Stimulated activated CD4-positive, alpha-beta T cell treated with anti-CD3 and anti-CD28 coated beads, TNF-alpha, amount 100 ng/mL, for 48 hours (primary cell): ENCODE measurements at places on chromosomes 5 and 9.

DNA sequence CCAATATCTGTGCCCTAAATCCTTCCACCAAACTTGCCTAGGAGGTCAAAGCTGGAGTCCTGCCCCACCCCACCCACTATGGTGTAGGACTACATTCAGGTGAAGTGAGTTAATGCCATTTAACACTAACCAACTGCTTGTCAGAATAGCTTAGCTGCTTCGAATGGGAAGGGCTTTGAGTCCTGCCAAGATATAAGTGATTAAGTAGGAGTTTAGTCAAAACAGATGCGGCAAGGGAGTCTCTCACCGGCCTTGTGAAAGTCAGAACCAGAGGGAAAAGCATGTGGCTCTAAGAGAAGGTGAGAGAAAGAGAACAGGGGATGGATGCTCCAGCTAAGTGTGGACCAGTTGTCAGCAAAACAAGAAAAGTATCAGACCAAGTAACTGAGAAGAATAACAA, 132.6 kb downstream of the SPOCK1 start:
- no peak for DNase-seq

DNA sequence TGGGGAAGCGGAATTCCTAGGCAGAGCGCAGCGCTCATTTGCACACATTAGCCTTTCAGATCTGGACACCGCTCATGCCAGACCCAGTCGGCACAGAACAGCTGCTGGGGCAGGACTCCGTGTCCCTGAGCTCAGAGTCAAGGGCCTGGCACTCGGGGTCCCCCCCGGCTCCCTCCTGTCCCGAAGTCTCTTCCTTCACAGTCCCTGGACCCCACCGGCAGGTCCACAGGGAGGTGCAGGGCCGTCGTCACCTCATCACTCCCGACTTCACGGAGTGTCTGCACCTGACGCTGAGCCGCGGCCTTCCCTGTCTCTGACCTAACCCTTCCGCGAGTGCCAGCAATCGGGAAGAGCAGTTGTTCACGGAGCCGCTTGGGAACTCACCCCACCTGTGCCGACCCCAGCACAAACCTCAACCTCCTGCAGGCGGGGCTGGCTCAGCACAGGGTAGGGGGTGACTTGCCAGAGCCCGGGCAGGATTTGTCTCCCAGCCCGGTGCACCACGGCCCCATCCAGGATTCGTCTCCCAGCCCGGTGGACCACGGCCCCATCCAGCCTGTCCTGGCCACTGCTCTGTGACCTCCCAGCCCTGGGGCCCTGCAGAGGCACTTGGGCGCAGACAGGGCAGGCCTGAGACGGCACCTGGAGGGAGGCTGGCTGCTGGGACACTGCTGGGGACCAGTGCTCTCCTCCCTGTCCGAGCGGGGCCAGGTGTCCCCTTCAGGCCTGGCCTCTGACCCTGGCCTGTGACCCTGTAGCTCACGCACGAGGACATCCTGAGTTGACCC, 9.9 kb upstream of the SLC9A3 start:
- DNase-seq, result no peak

DNA sequence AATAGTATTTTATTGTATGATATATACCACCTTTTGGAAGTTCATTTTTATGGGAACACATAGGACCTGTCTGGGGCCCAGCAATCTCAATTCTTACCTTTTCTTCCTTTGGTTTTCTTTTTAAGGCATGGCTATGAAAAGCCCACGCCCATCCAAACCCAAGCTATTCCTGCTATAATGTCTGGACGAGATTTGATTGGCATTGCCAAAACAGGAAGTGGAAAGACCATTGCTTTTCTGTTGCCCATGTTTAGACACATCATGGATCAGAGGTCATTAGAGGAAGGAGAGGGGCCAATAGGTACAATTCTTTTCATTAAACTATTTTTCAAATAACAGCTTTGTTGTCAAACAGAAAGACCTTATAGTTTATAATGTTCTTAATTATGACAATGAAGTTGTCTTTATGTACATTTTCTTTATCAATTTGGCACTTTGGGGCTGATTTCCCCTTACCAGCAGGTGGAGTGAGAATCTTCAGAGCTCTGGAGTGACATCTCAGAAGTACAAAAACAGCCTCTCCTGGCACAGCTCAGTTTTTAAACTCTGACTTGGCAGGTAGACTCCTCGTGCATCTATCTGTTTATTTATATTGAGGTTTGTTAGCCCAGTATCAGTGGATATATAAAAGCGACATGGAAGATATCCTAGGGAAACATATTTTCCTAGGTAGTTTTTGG, 25.8 kb downstream of the DDX46 start:
- DNase-seq, result no peak

- no peak for DNase-seq
Observed at GRCh38 chr5:149317281-149318048, 27.8 kb upstream of the GRPEL2 start.

DNA sequence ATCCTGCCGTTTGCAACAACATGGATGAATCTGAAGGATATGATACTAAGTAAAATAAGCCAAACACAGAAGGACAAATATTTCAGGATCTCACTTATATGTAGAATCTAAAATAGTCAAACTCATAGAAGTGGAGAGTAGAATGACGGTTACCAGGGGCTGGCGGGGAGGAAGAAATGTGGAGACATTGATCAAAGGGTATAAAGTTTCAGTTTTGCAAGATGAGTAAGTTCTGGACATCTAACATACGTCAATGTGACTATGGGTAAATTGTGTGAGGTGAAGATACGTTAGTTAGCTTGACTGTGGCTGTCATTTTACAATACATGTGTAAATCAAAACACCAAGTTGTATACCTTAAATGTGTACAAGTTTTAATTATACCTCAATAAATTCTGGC, 200.3 kb downstream of the SNX18 start:
- DNase-seq, result peak; percentile 16
